ENCODE measurements at places on chromosomes 3 and 15.

- no peak for DNase-seq
Measured at GRCh38 chr3:43379343-43379742, 93.0 kb downstream of the SNRK start.

DNA sequence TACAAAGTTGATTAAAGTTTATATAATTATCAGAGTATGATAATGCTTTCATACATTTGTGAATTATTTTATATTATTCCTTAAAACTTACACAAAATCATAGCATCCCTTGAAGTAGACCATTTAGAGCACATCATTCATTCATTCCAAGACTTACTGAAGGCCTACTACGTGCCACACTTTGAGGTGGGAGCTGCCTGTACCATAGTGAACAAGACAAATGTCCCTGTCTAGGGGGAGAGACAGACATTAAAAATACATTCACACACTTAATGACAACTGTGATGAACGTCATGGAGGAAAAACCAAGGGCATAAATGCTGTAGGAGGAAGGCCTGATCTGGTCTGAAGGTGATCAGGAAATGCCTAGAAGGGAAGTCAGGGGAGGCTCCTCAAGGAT lies 12.1 kb downstream of the MCCC1 start:
- DNase-seq = no peak

- no peak for DNase-seq
Measured at GRCh38 chr3:12041446-12042041, 37.4 kb downstream of the SYN2 start.

- DNase-seq = no peak
Measured at GRCh38 chr15:48703544-48703943, 58.0 kb upstream of the FBN1 start.

- DNase-seq = peak; percentile 85
Measured at GRCh38 chr3:14402304-14402811, at the start of gene SLC6A6. SLC6A6 (plus strand) TSS chr3:14402606; CDS start chr3:14443635, 41,029 bp downstream.

- no peak for DNase-seq
Measured at GRCh38 chr3:47669026-47669749, 90.5 kb upstream of the CSPG5 start.

DNA sequence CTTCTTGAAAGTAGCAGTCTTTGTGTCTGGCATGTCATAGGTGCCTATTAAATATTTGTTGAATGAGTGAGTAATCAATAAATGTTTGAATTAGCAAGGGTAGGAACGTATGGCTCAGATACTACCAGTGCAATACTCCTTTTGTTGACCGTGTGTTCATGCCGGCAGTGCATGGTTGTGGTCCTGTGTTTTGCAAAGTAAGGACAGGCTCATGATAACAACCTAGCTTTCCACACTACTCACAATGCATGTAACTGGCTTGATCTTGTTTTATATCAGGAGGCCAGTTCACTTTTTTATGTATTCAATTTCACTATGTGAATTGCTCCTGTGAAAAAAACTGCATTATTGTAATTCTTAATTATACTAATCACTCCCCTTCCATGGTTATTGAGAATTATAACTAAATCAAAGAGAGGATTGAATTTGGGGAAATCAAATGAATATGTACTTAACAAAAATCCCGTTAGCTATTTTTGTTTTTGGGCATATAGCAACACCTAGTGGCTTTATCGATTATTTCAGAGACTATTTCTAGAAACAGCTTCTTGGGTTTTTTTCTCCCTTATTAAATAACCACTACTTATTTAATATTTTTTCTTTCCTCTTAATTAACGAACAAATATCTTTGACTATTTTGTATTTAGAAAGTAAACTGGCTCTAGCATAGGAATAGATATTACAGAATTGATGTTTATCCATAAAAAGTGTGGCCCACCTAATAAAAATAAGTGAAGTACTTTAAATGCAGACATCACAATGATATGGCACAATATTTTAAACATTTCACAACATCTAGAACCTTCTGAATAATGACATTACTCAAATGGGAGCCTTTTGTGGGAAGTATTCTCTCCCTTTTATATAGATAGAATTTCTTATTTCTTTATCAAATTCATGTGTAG lies 218.5 kb downstream of the BBX start:
- DNase-seq = no peak

DNA sequence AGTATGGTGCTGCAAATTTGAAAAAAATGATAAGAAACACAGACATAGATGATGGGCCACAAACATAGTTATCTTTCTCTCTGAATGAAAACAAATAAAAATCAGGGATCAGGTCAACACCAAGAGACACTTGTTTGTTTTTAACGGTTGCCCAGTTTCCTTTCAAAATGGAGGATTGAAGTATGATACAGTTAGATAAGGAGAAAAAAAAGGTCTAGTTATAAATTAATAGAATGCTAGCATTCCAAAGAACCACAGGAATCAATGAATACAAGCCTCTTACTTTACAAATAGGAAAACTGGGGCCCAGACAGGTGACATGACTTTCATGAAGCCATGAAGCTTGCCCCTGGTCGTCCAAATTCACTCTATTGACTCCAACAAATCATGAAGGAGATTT lies 305.1 kb downstream of the ZNF621 start:
- no peak for DNase-seq

GRCh38 chr3:77726517-77726916 lies 686.6 kb downstream of the ROBO2 start:
- DNase-seq = no peak

DNA sequence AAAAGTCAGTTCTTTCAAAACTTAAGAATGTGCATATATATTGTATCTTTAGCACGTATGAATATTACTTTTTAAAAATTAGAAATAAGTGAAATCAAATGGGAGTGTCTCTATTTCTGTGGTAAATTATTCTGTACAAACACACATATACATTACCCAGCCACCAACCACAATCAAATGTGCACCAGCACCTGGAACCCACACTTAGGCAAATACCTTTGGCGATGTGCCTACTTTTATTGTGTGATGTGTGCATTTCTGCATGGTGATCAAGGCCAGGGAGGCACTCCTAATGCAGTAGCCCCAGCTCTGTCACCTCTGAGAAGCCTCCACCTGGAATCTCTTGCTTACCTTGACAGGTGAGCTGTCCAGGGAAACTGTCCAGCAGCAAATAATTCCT lies 76.9 kb downstream of the PIK3R4 start:
- DNase-seq = no peak

DNA sequence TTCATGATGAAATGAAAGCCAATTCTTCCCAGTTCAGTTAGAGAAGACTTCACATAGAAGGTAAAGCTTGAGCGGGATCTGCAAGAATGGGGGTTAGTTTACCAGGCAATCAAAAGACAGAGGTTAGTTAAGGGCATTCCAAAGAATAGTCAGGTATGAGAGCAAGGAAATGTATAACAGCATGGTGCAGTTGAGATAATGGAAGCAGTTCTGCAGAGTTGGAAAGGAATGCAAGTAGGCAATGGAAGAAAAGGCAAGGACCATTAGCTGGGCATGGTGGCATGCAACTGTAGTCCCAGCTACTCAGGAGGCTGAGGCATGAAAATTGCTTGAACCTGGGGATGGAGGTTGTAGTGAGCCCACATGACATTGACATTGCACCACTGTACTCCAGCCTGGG lies 55.0 kb downstream of the LSAMP start:
- DNase-seq = no peak

- DNase-seq = peak; percentile 92
Measured at GRCh38 chr3:149767720-149768119, 15.4 kb upstream of the COMMD2 start.

DNA sequence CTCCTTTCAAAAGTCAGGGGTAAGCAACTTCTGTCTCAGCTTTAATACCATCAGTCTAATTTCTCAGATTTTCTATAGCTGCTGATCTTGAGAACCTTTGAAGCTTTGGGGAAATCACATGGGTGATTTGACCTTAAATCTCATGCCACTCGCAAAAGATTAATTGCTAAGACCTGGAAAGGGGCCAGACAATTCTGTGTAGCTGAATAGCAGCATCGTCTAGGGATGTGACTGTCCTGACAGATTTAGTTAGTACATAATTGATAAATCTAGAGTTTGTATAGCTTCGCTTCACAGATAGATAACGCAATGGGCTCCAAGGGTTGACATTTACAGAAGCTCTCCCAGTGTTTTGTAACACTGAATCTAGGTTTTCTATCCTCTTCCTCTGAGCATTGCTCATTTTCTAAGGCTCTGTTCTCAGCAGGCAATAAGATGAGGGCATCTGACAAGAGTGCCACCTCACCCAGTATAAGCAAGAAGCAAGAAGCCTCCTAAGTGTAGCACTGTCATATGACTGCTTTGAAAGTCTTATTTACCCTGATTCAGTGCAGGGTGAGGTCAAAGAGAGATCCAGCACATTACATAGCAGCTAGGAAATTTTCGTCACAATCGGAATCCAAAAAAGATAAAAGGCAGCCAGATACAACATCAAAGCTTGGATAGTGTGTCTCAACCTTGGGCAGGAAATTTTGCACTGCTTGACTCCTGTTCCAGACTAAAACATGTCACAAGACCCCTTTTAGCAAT lies 47.7 kb upstream of the DUT start:
- DNase-seq = no peak

- DNase-seq = no peak
Measured at GRCh38 chr15:100897221-100898151, 17.9 kb downstream of the ALDH1A3 start.

- DNase-seq = no peak
Measured at GRCh38 chr15:55774113-55774970, 31.4 kb upstream of the PRTG start.
